Effector memory CD4-positive, alpha-beta T cell (primary cell): ENCODE measurements at places on chromosomes 11 and 22.
A peak's percentile ranks its signal among the peaks of the same experiment; 100 is the strongest.

GRCh38 chr11:130031945-130032344 is 29.3 kb upstream of the PRDM10 start:
- no peak for DNase-seq

DNA sequence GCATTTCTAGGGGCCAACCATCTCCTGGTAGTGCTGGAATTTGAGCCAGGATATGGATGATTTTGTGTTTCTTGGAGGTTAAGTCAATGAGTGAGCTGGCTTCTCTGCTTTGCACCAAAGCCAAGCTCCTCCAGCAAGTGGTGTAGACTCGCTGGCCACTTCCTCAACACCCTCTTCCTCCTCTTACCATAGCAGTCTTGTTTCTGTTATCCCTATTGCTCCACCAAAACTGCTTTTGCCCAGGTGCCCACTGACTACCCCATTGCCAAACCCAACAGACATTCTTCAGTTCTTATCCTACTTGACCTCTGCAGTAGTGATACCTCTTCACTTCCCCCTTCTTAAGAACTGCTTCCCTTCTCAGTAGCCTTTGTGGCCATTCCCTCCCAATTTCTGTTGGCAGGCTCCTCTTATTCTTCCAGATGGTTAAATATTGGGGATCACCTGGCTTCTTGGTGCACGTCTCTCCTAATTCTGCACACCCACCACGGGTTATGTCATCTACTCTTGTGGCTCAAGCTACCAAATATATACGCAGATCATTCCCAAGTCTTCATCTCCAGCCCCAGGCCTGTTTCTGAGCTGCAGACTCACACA is 7.0 kb upstream of the PRG2 start:
- no peak for DNase-seq

DNA sequence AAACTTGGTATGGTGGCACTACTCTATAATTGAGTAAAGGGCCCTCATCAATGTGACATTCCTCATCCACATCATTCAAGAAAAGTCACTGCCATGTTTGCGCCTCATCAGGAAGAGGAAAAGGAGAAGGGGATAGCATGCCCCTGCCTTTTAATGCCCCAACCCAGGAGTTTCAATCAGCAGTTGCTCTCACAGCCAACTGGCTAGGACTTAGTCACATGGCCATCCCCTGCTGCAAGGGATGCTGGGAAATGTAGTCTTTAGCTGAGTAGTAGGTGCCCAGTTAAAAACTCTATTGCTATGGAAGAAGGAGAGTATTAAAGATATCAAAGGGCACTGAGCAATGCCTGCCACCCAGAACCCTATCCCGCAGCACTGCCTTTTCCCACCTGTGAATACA is 10.9 kb upstream of the CCND1 start:
- DNase-seq: no peak

- DNase-seq: no peak
These were observed 5.1 kb upstream of the WT1 start for GRCh38 chr11:32440312-32440908.

DNA sequence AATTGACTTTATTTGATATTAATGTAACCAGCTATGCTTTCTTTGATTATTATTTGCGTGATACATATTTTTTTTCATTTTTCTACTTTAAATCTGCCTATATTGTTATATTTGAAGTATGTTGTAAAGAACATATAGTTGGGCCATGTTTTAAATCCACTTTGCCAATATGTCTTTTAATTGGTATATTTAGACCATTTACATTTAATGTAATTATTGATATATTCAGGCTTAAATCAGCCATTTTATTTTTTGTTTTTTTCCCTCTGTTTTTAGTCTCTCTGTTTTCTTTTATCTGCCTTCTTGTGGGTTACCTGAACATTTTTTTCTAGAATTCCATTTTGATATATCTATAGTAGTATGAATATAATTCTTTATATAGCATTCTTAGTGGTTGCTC is 55.9 kb downstream of the ADAMTS15 start:
- no peak for DNase-seq

DNA sequence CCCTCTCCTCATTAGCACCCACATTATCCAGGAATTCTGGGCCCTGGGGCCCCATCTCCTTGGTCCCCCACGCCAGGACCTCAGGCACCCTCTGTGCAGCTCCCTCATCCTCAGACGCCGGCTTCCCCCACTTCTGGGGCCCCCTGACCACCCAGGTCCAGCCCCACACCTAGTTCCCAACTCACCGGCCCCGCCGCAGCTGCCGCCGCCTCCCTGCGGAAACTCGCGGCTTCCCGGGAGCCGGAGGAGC is at the start of gene PCSK7:
Gene PCSK7 (minus strand): TSS at position 232 of the 250 bp plus-strand sequence. CDS start 2,229 bp downstream, outside the sequence.
- DNase-seq: no peak

- DNase-seq: no peak
These were observed 200.6 kb downstream of the DBX1 start for GRCh38 chr11:19959648-19960059.

DNA sequence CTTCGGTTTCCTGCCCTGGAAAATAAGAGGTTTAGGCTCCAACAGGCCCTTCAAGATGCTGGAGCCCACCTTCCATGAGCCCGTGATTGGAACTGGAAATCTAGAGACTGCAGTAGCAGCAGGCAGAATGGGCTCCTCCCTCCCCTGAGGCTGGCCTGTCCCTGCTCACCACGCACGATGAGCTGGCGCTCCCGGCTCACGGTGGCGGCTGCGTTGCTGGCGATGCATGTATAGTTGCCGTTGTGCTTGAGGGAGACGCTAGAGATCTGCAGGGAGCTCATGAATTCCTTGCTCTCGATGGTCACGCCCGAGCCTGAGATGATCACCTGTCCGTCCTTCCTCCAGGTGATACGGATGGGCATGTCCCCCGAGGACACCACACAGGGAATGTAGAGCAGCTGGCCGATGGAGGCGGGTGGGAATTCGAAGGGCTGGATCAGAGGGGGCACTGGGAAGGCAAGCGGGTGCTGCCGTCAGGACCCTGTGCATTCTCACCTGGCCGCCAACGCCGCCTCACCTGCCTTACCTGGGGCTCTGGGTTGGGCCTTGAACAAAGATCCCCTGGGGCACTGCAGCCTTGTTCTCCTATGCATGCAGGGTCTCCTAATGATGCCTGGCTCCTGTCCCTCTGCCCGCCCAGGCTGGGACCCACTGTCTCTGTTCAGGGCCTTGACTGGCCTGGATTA is 177.8 kb downstream of the CEP164 start:
- no peak for DNase-seq

- DNase-seq: no peak
These were observed 8.7 kb downstream of the SBF2 start for GRCh38 chr11:10285148-10285802.

- no peak for DNase-seq
These were observed 11.1 kb upstream of the MYH9 start for GRCh38 chr22:36398601-36399471.

DNA sequence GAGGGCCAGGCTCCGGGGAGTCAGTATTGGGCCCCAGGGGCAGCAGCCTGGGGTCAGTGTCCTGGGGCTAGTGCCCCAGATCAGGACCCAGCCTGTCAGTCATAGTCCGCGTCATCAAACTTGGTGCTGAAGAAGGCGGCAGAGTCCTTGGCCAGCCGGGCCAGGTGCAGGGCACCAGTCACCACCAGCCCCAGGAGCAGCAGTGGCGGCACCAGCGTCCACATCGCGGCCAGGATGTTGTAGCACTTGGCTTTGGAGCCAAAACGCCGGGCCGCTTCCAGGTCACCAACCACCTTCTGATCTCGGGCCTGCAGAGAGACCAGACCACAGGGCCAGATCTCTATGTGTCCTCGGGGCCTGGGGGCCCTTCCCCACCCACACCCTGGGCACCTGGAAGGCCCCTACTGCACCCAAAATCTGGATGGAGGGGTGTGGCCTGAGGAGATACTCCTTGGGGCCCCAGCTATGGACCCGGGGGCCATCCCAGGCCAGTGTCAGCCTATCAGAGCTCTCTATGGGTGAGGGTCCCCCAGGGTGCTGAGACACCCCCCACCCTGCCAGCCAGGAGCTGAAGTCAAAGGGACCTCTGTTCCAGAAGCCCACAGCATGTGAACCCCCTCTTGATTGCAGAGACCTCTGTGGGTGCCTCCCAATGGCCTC is 790 bp downstream of the IFITM5 start:
- DNase-seq: no peak

- no peak for DNase-seq
These were observed 97.7 kb downstream of the RBFOX2 start for GRCh38 chr22:35930933-35931332.

DNA sequence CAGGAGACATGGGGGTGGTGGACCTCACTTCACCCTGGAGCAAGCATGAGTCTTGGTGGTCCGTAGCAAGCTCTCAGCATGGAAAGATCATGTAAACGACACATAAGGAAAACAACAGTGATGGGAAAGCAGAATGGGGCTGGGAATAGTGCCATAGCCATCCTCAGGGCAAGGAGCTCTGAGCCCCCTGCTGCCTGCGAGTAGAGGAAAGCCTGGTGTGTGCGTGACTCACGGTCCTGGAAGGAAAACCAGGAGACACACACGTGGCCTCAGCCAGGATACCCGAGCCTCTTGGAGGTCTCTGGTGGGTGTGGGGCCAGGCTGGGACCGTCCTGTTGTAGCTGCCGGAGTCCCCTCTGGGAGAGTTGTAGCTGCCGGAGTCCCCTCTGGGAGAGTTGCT is 12.4 kb downstream of the SHANK3 start:
- DNase-seq: no peak

- no peak for DNase-seq
These were observed 227.9 kb upstream of the GRIA4 start for GRCh38 chr11:105381941-105382340.

DNA sequence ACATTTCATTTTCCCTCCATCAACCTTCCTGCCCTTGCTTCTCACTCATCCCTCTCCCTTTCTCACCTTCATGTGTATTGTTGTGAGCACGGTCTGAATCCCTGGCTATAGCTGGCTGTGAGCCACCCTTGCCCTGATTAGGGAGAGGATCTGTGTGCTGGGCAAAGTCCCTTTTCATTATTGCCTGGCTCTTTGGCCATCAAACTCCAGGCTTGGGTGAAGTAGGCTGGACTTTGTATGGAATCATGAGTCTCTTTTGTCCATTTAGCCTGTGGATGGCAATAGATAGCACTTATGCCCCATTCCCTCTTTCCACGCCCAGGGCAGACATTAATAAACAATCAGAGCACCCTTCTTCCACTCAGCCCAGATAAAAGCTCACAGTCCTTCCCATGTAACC is 6.7 kb downstream of the MYO18B start:
- no peak for DNase-seq

GRCh38 chr11:9530020-9530621 is 43.3 kb upstream of the WEE1 start:
- no peak for DNase-seq

DNA sequence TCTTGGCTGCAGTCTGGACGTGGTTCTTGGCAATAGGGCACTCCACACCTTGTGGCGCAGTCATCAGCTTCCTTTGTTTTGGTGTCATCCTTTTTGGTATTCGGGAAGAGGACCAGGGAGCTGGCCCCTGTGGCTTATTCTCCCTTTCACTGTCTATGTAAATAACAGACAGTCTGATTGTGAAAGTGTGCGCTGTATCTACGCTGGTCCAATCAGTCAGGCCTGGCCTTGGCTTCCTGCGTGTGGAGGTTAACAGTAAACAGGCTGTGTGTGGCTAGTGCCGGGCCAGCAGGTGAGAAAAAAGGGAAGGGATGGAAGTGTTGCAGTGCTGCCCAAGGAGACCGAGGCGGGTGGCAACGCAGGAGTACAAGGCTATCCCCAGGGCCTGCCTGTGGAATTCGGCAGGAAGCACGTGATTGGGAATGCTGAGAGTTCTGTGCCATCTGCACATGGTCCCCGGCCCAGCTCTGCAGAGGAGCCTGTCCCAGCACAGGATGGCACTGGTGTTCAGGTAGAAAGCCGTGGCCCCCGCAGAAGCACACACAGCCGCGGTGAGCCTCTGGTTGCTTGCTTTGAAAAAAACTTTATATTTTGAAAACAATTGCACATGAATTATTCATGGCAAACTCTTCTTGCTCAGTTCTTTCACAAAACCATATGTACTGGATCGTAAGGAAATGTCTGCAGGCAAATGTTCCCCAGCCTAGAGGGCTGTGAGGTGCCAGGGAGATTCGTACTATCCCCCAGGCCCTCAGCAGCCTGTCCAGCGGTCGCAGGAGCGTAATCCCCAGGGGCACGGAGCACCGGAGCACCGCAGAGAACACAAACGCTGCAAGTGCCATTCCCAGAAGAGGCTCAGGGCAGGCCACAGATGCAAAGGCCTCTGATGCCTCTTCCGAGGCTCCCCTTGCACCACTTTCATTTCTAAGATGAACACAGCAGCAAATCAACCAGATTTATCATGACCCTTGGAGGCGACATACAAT is 174.5 kb downstream of the EFCAB6 start:
- DNase-seq: no peak

- DNase-seq: no peak
These were observed 8.2 kb upstream of the ENDOD1 start for GRCh38 chr11:95081412-95081811.

GRCh38 chr22:47172771-47173534 is 410.5 kb downstream of the TBC1D22A start:
- no peak for DNase-seq

DNA sequence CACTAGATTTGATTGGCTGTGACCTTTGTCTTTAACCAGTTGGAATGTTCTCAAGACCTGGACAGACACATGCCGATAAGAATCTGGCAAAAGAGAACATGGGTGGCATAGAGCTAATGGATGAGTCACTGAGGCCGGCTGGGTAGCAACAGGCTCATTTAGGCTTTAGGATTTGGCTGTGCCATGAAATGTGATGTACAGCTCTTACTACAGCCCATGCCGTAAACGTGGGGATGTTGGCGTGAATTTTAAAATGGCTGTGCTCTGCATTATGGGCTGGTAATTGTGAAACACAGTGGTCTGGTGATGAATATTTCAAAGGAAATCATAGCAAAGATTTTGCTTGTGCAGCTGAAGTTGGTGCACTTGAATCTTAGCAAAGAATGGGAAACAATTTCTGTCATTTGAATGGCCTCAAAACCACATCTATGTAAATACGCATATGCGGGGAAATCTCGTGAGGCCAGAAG is 332.4 kb downstream of the TBC1D22A start:
- no peak for DNase-seq

GRCh38 chr22:35317680-35318290 is 18.1 kb downstream of the TOM1 start:
- no peak for DNase-seq

GRCh38 chr22:38844315-38845003 is 631 bp upstream of the NPTXR start:
- no peak for DNase-seq

GRCh38 chr11:117073539-117073938 is 24.7 kb downstream of the SIK3 start:
- no peak for DNase-seq

GRCh38 chr11:36565031-36565610 is 2.7 kb upstream of the RAG1 start:
- no peak for DNase-seq

- peak; percentile 71 for DNase-seq
These were observed 10.7 kb upstream of the DSCAML1 start for GRCh38 chr11:117807482-117808327.

DNA sequence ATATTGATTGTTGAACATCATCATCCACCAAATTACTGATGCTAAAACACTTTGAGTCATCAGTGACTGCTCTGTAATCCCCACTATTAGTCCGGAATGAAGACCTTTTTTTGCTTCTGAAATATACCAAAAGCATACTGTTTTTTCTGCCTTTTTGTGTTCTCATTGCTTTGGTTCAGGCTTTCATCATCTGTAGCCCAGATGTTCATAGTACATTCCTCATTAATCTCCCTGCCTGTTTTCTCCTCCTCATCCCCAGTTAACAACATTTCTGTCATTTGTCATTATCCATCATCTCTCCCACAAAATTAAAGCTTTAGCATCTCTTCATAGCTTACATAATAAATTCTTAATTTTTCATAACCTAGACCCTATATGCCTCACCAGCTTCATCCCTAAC is 9.2 kb downstream of the CEP57 start:
- DNase-seq: no peak

- DNase-seq: no peak
These were observed 15.4 kb upstream of the TUBA8 start for GRCh38 chr22:18095101-18095805.
